ENCODE measurements at places on chromosomes 6 and 20. TPM values are rescaled to one million over a fixed set of nuclear protein-coding genes. Genes with fewer than 3 reads are reported as not detected.

The SLC17A9 gene
- total RNA-seq, result not detected

- no peaks in the 10 kb centered on the region for H3K36me3 ChIP-seq
- no peak overlapping the region for H3K27ac ChIP-seq
- no peak overlapping the region for H3K4me3 ChIP-seq
- peak; percentile 3 for DNase-seq
- no peaks in the 10 kb centered on the region for H3K27me3 ChIP-seq
These were observed 29.7 kb downstream of the AKAP12 start for GRCh38 chr6:151269321-151269995.

The ETV7 gene
- not detected for total RNA-seq

DNA sequence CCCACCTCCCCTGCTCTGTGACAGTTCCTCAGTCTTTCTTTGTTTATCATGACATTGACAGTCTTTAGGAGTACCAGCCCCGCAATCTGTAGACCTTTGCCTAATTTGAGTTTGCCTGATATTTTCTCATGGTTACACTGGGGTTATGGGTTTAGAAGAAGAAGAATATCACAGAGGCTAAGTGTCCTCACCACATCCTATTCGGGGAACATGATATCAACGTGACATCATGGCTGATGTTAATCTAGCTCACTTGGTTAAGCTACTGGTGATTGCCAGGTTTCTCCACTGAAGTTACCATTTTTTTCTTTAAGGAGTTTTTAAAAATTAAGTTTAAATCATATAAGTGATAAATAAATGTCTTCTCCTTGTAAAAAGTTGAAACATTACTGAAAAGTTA lies 127.5 kb downstream of the CEP57L1 start:
- no peak overlapping the region for H3K4me3 ChIP-seq
- H3K27me3 ChIP-seq, result no peaks in the 10 kb centered on the region
- no peak for DNase-seq
- no peaks in the 10 kb centered on the region for H3K36me3 ChIP-seq
- H3K4me1 ChIP-seq, result no peaks in the 10 kb centered on the region

GRCh38 chr6:26306232-26306631 lies 58.8 kb upstream of the BTN3A2 start:
- H3K36me3 ChIP-seq, result no peaks in the 10 kb centered on the region
- H3K27ac ChIP-seq, result no peak overlapping the region
- no peak for DNase-seq
- no peaks in the 10 kb centered on the region for H3K27me3 ChIP-seq
- H3K4me1 ChIP-seq, result peaks cover 28% of the 10 kb centered on the region

- H3K4me1 ChIP-seq, result 0 out of 2 replicates have a peak, but pooled peaks cover under 1% of the 10 kb centered on the region
- DNase-seq, result peak; percentile 82
- H3K27me3 ChIP-seq, result no peaks in the 10 kb centered on the region
- no peak overlapping the region for H3K4me3 ChIP-seq
- peaks cover 43% of the 10 kb centered on the region for H3K36me3 ChIP-seq
- H3K27ac ChIP-seq, result peak overlapping the region; percentile 11
These were observed 7.3 kb downstream of the DNTTIP1 start for GRCh38 chr20:45798935-45799642.

The RSPH9 gene
- total RNA-seq, result not detected

GRCh38 chr6:143368426-143368825 lies 82.1 kb downstream of the ADAT2 start:
- H3K27me3 ChIP-seq, result no peaks in the 10 kb centered on the region
- peaks cover 6% of the 10 kb centered on the region for H3K4me1 ChIP-seq
- no peak overlapping the region for H3K27ac ChIP-seq
- H3K36me3 ChIP-seq, result no peaks in the 10 kb centered on the region

- DNase-seq, result no peak
- no peaks in the 10 kb centered on the region for H3K4me1 ChIP-seq
- peaks cover 45% of the 10 kb centered on the region for H3K27me3 ChIP-seq
- H3K27ac ChIP-seq, result no peak overlapping the region
- H3K36me3 ChIP-seq, result no peaks in the 10 kb centered on the region
- H3K4me3 ChIP-seq, result no peak overlapping the region
These were observed 23.2 kb upstream of the CHRNA4 start for GRCh38 chr20:63384336-63384735.

DNA sequence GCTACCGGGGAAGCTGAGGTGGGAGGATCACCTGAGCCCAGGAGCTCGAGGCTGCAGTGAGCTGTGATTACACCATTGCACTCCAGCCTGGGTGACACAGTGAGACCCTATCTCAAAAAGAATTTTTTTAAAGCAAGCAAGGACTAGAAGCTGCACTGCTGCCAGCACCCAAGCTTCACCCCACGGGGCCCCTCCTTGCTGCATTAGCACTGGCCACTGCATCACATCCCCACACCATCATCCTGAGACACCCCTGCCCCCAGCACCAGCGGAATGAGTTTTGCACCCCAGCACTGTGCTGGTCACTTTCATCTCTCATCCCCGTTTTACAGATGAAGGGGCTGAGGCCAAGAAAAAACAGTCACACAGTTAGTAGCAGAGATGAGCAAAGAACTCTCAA lies 30.9 kb downstream of the TBC1D7 start:
- H3K36me3 ChIP-seq, result peaks cover 12% of the 10 kb centered on the region
- H3K4me1 ChIP-seq, result peaks cover 2% of the 10 kb centered on the region
- no peak overlapping the region for H3K27ac ChIP-seq
- no peaks in the 10 kb centered on the region for H3K27me3 ChIP-seq
- H3K4me3 ChIP-seq, result no peak overlapping the region

- no peak overlapping the region for H3K27ac ChIP-seq
- no peaks in the 10 kb centered on the region for H3K27me3 ChIP-seq
- no peak overlapping the region for H3K4me3 ChIP-seq
- DNase-seq, result no peak
- H3K36me3 ChIP-seq, result no peaks in the 10 kb centered on the region
These were observed 730.9 kb upstream of the GJE1 start for GRCh38 chr6:141401851-141402250.

DNA sequence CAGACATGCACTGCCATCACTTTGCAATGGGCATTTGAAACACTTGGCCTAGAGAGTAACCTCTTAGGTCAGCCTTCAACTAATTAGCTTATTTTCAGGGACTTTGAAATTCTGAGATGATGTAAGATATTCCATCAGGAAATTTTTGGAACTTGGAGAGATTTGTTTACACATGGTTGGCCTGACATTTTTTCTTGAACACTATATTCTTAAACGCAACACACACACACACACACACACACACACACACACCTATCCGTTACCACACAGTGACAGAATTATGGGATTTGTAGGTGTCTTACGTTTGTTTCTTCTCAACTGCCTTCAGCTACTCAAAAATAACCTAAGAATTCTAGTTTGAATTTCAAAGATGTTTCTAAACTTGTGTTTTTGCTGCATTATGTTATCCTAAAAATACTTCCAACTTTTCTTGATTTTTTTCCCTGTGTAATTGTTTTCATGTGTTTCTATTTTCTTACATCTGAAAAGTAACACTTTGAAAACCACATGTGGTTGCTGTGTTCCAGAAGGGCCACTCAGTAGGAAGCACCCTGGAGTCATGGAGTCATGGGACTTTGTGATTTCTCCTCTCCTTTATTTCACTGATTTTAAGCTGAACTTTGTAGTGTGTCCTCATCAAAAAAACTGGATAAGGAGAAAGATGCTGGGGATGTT lies 31.9 kb downstream of the MARCKS start:
- no peak overlapping the region for H3K27ac ChIP-seq
- DNase-seq, result no peak
- H3K36me3 ChIP-seq, result no peaks in the 10 kb centered on the region
- H3K4me1 ChIP-seq, result 0 out of 2 replicates have a peak, but pooled peaks cover 3% of the 10 kb centered on the region
- H3K27me3 ChIP-seq, result no peaks in the 10 kb centered on the region

DNA sequence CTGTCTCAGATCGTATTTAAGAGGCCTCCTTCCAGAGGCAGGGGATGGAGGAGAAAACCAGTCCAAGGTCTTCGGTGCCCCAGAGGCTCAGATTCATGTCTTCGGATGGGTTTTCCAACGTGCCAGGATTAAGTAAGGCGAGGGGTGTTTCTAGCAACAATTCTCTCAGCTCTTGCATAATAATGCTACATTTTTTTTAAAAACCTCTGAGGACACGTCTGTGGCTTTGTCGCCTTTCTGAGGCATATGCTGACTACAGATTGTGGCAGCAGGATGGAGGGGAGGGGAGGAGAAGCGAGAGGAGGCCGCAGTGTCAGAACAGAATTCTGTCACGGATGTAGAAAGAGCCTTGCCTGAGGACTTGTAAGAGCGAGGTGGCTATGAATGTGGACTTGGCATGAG lies 17.7 kb upstream of the CCDC167 start:
- no peaks in the 10 kb centered on the region for H3K36me3 ChIP-seq
- no peak for DNase-seq
- no peaks in the 10 kb centered on the region for H3K27me3 ChIP-seq
- no peak overlapping the region for H3K4me3 ChIP-seq
- H3K27ac ChIP-seq, result no peak overlapping the region
- H3K4me1 ChIP-seq, result peaks cover 23% of the 10 kb centered on the region

DNA sequence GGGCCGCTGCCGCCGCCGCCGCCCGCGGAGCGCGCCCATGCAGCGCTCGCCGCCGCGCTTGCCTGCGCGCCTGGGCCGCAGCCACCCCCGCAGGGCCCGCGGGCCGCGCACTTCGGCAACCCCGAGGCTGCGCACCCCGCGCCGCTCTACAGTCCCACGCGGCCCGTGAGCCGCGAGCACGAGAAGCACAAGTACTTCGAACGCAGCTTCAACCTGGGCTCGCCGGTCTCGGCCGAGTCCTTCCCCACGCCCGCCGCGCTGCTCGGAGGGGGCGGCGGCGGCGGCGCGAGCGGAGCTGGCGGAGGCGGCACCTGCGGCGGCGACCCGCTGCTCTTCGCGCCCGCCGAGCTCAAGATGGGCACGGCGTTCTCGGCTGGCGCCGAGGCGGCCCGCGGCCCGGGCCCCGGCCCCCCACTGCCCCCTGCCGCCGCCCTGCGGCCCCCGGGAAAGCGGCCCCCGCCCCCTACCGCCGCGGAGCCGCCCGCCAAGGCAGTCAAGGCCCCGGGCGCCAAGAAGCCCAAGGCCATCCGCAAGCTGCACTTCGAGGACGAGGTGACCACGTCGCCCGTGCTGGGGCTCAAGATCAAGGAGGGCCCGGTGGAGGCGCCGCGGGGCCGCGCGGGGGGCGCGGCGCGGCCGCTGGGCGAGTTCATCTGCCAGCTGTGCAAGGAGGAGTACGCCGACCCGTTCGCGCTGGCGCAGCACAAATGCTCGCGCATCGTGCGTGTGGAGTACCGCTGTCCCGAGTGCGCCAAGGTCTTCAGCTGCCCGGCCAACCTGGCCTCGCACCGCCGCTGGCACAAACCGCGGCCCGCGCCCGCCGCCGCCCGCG lies 730 bp downstream of the INSM1 start:
- no peaks in the 10 kb centered on the region for H3K4me1 ChIP-seq
- no peak for DNase-seq
- no peak overlapping the region for H3K27ac ChIP-seq
- peak overlapping the region; percentile 46 for H3K4me3 ChIP-seq

DNA sequence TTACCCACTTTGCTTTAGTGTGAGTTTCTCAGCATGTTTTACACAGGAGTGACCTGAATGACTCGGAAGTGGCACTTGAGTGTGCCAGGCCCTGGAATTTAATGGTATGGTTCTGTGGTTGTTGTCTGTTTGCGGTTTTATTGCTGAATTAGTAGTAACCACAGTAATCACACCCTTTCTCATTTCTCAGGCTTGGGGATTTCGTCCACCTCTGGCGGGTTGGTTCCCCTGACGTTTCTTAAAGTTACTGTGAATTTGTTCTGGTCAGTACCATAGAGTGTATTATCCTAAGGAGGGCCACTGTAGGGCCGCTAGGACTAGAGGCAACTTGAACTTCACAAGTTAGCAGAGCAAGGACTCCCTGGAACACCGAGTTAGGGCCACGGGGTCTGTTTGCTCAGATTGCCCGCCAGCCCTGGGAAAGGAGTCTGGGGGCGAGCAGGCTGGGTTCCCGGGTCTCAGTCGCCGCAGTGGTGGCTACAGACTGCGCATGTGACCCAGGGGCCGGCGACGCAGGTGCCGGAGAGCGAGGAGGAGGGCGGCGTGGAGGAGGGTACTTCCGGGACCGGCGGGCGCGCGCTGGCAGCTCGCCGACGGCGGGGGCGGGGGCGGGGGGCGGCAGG lies 546 bp upstream of the KLHL32 start:
- peaks cover 80% of the 10 kb centered on the region for H3K27me3 ChIP-seq
- H3K4me1 ChIP-seq, result no peaks in the 10 kb centered on the region
- DNase-seq, result no peak

GRCh38 chr20:10318291-10319024 lies 99.8 kb downstream of the SNAP25 start:
- no peak for DNase-seq
- H3K27ac ChIP-seq, result no peak overlapping the region
- no peaks in the 10 kb centered on the region for H3K36me3 ChIP-seq
- H3K27me3 ChIP-seq, result peaks cover 26% of the 10 kb centered on the region

GRCh38 chr6:42423244-42423643 lies 28.5 kb downstream of the TRERF1 start:
- no peaks in the 10 kb centered on the region for H3K27me3 ChIP-seq
- H3K36me3 ChIP-seq, result no peaks in the 10 kb centered on the region
- no peak for DNase-seq
- H3K4me1 ChIP-seq, result no peaks in the 10 kb centered on the region
- no peak overlapping the region for H3K4me3 ChIP-seq

DNA sequence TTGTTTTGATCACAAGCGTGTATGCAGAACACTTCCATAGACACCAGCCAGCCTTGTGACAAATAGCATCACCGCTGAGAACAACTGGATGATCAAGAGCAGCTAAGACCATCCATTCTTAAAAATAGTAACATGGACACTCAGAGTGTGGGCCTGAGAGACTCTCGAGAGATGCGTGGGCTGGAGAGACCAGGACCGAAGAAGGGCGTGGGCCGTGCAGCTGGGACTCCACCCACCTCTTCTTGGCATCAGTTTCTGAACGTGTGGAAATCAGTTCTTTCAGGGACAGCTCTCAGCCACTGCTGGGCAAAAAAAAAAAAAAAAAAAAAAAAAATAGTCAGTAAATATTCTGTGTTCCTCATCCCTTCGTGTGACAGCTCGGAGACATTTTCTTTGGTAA lies 314.5 kb upstream of the CDH4 start:
- no peaks in the 10 kb centered on the region for H3K36me3 ChIP-seq
- H3K27ac ChIP-seq, result no peak overlapping the region
- H3K27me3 ChIP-seq, result no peaks in the 10 kb centered on the region
- no peak for DNase-seq

Measured in PC-3 (cell line).